Posterior cingulate gyrus (tissue), 11 donors: ENCODE measurements at places on chromosomes 3 and 15.

DNA sequence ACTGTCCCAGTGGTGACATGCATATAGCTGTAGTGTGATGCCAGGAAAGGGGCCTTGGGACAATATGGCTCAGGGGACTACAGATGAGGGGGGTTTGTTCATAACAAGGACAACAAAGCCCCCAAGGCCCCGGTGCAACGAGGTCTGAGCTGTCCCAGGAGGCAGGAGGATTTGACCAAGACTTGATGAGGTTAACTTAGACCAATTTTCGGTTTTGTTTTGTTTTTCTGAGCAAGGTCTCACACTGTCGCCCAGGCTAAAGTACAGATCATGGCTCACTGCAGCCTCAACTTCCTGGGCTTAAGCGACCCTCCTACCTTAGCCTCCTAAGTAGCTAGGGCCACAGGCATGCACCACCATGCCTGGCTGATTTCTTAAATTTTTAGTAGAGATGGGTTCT lies 23.8 kb downstream of the EFCAB12 start:
- DNase-seq: no peak

DNA sequence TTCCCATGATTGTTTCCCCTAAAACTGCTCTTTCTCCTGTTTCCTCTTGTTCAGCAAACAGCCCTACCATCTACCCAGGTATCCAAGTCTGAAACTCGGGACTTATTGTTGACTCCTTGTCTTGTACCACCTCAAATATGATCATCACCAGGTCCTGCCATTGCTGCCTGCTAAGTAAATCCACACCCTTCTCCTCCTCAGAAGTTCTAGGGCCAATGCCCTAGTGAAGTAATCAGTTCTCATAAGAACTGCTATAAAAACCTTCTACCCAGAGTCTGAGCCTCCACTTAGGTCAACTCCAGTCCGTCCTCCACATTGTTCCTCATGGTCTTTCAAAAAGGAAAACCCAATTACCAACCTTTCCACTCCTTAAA lies 77.0 kb upstream of the IL12A start:
- DNase-seq: no peak

DNA sequence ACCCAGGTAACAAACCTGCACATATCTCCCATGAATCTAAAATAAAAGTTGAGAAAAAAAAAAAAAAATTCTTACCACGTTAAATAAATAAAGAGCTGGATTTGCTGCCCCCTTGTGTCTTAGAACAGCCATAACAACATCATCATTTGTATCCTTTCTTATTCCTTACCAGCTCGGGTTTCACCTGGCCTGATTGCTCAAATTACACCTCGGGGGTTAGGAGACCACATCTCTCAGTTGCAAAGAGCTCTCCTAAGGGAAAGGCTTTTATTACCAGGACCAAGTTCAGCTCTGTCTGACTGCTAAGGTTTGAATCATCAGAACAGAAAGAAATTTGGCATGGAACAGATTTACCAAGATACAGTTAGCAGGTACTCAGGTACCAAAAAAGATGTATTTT lies 25.8 kb upstream of the RPL39L start:
- no peak for DNase-seq

GRCh38 chr3:11910971-11911531 lies 64.4 kb upstream of the TAMM41 start:
- DNase-seq: no peak

- DNase-seq: no peak
These were observed 61.9 kb downstream of the REC114 start for GRCh38 chr15:73504885-73505284.

GRCh38 chr3:7709376-7710082 lies 792.1 kb upstream of the LMCD1 start:
- no peak for DNase-seq

DNA sequence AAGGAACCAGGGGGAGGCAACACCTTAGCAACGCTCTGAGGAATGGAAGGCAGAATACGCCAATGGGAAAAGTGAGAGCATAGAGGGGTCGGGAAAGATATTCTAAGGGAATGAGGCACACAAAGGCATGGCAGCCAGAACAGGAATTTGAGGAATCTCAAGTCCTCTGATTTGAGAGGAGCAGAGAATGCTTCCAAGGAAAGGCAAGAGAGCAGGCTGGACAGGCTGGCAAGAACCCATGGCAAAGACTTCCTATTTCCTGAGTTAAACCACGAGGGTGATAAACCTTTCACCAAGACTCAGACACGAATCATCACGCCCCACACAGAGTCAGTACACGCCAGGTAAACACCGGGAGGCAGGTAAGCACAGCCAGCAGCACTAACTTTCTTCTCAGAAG lies 109.8 kb downstream of the IGF2BP2 start:
- DNase-seq: no peak

DNA sequence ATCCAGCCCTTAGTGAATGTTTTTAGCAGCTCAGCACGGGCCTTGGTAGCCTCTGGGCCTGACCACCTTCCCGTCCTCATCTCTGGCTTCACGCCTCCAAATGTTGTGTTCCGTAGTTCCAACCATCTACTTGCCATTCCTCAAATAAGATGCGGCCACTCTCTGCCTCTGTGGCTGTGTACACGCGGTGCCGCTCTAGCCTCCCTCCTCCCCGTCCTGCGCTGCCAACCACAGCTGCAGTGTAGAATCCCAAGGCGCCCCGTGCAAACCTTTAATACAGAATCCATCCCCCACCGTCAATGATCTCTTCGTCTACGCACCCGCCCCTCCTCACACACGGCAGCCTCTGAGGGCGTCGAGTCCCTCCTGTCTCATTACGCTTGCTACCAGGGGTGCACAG lies 77.2 kb downstream of the VGLL4 start:
- no peak for DNase-seq

- DNase-seq: no peak
These were observed 3.9 kb upstream of the CIDEC start for GRCh38 chr3:9883706-9884554.
